ENCODE measurements at places on chromosomes 4 and X.

GRCh38 chr4:40998675-40999358 lies 215.5 kb downstream of the APBB2 start:
- no peak for DNase-seq

DNA sequence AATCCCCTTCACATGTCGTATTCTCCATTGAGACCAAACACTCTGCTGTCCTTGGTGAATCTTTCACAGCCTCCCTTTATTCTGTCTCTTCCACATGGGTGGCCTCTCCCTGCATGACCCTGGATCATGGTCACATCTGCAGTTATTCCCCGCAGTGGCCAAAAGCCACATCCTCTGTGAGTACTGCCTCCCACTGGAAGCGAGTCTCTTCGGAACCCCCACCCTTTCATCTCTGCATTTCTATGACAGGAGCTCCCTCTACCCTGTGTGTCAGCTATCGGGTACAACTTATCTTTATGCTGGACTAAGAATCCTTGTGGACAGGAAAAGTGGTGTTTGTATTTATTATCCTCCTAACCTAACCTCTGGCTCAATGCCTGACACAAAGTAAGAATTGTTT lies 48.6 kb upstream of the SHISA3 start:
- DNase-seq, result no peak

DNA sequence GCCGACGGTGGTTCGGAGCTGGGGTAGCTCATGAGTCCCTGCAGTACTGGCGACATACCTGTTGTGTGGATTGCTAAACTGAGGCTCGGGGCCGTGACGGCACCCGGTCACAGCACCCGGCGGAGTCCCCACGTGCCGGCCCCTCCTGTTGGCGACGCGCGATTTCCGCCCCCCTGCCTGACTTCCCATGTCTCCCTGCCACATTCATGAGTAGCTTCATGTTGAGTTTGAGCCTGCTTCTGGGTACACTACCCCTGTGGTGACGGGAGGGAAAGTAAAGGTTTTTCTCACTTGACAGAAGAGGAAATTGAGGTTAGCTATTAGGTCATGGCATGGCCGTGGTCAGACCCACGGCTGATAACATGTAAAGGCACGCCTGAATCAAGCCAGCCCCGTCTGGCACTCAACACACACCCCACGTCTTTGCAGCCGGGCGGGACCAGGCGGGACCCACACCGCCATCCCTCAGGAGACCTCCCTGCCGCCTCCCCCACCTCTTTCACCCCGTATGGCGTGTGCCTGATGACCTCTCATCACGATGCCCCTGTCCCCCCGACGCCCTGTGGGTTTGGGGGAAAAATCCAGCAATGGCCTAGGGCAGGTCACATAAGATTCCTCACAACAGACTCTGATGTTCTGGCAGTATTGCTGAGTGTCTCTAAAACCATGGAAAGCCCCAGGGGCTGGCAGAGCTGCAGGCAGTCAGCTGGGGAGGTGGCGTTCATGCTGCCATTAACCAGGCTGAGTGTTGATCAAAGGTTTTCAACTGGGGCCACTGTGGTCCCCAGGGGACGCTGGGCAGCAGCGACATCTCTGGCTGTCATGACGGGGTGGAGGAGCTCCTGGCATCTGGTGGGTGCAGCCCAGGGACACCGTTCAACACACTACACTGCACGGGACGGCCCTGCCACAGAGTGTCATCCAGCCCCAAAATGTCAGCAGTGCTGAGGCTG lies 29.2 kb downstream of the P2RY8 start:
- no peak for DNase-seq

GRCh38 chrX:48695534-48695896 lies 1.0 kb upstream of the SUV39H1 start:
- no peak for DNase-seq

GRCh38 chrX:31551913-31552312 lies 480.1 kb upstream of the FTHL17 start:
- no peak for DNase-seq

DNA sequence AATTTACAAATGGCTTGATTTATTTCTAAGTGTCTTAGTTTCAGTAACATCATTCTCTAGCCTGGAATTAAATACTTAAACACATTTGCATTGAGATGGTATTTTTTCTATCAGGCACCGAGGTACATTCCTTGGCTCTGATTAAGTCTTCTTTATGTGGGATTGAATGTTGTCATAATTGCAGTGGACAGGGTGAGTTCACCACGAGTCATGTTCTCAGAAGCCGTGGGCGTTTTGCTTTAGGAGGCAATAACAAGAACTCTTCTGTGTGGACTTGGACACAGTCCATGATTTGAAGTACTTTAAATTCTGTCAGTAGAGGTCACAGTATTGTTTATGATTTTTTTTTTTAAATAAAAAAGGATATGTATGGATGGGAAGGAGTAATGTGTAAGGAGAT lies 57.1 kb upstream of the EFHC2 start:
- no peak for DNase-seq

GRCh38 chrX:40644821-40645358 lies 2.5 kb downstream of the CXorf38 start:
- no peak for DNase-seq

GRCh38 chr4:184850018-184850417 lies 24.2 kb upstream of the ACSL1 start:
- no peak for DNase-seq

- DNase-seq, result no peak
Observed at GRCh38 chrX:134936542-134936941, 54.2 kb upstream of the SMIM10 start.

GRCh38 chr4:22911285-22911684 lies 218.5 kb downstream of the GBA3 start:
- DNase-seq, result no peak

GRCh38 chrX:87064502-87064901 lies 453.1 kb upstream of the KLHL4 start:
- DNase-seq, result no peak

DNA sequence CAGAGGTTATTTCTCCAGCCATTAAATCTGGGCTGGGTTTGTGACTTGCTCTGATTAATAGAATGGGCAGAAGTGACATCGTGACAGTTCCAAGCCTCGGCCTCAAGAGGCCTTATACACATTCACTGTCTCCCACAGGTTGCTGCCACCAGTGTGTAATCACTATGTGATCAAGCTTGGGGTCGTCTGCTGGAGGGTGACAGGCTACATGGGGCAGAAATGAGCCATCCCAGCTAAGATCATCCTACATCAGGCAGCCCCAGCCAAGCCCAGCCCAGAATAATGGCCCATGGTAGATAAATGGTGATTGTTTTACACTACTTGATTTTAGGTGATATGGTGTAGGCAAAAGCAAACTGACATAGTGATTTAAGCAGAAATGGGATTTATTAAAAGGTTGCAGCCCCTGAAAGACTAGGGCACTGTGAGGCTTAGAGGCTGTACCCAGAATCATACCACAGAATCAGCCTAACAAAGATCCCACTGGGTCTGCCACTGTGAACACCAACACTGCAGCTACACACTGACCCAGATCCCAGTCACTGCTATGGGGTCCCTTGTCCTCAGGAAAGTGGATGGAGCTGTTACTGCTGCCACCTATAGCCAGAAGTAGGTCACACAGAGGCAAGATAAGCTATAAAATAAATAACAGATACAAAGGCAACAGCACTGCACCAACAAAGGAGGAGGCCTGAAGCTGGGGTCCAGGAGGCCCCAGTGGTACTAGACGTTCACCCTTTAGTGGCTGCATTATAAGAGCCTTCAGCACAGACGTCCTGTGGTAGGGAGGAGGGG lies 159.6 kb upstream of the RBPJ start:
- DNase-seq, result no peak

DNA sequence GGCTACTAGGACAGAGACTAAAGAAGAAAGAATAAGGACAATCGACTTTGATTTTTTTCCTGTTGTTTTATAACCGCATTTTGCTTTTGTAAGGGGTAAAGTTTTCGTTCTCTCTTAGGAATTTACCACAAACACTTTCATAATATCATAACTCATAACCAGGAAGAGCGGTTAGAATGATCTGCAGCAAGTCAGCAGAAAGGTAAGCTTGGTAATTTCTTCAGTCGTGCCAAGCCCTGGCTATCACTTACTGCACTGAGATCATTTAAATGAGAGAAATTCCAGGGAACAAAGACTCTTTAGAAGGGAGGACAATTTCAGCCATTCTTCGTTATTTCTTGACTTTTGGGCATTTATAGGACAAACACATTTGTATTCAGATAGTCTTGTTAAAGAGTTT lies 258.1 kb downstream of the UNC5C start:
- DNase-seq, result no peak

DNA sequence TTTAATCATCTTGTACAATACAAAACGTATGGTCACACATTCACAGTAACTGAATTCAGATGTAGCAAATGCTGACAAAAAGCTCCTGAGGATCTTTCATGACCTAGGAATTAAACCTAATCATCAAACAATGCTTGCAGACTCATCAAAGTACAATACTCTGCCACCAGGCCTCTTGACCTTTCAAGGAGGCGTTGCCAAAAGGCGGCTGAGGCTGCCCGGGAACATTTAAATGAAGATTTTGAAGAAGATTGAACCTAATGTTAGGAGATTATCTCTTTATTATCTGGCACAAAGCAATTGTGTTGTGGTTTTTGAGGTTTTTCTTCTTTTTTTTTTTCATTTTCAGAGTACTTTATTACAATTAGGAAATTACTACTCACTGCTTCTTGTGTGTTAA lies 340.5 kb downstream of the GALNTL6 start:
- no peak for DNase-seq

- no peak for DNase-seq
Observed at GRCh38 chr4:13126976-13127910, 356.9 kb downstream of the RAB28 start.

DNA sequence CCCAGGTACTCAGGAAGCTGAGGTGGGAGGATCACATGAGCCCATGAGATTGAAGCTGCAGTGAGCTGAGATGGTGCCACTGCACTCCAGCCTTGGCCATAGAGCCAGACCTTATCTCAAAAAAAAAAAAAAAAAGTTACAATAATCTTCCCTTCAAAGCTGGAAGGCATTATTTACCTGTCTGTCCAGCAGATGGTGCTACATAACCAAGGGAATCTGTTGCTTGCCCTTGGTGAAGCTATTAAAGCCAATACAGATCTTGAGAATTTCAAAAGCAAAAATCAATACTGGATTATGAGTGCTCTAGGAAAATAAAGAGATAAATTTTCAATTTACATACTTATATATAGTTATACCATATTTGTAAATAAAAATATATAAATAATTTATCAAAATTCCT lies 25.9 kb downstream of the PKD2 start:
- no peak for DNase-seq

- DNase-seq, result no peak
Observed at GRCh38 chr4:6671648-6672047, 22.0 kb upstream of the S100P start.

- no peak for DNase-seq
Observed at GRCh38 chr4:169416997-169417396, 146.2 kb upstream of the SH3RF1 start.

DNA sequence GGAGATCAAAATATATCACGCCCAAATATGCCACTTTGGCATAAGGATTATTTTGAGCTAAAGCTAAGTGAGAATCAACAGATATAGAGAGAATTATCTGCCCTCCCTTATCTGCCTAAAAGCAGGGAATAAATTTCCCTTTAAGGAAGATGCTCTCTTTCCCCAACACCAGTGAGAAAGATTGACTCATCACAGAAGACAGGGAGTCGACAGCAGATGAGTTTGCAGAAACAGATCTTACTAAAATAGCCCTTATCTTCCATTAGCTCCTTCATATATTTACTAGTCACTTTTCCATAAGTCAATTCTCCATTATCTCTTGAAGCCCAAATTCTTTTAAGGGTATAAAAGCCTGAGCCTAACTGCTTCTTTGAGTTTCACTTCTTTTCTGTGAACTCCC lies 156.6 kb downstream of the CAMK2D start:
- no peak for DNase-seq

- DNase-seq, result no peak
Observed at GRCh38 chrX:79096145-79096556, 48.3 kb upstream of the GPR174 start.

- DNase-seq, result no peak
Observed at GRCh38 chr4:71255976-71256375, 82.8 kb upstream of the SLC4A4 start.

DNA sequence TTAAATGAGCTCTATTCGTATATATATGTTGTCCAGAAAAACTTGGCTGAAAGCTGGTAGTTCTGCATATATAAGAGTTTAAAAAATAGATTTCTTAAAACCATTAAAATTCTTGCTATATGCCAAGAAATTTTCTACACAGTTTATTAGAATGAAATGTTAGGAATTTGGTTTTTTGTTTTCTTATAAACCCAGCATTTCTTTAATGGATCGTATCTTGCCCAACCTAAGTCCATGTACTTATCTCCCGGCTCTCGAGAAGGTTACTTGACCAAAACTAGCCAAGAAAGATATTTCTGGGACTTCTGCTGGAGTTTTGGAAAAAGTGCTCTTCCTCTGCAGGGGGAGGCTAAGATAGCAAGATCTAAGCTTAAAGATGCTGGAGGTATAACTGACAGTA lies 4.7 kb upstream of the ASB5 start:
- DNase-seq, result no peak

GRCh38 chr4:1004557-1005485 lies 6.6 kb upstream of the FGFRL1 start:
- no peak for DNase-seq

DNA sequence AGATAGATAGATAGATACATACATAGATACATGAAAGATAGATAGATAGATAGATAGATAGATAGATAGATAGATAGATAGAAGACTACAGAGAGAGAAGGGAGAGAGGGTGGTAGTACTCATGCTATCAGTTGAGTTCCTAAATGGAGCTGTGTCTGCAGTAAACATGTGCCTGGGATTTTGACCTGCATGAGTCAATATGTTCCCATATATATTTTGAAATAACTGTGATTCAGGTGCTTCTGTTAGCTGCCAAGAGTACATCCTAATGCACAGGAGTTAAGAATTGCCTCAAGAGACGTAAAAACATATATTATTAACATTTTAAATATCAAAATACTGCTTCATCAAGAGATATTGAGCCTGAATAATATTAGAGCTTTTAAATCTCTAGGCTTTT lies 379.4 kb downstream of the GRXCR1 start:
- DNase-seq, result no peak

- DNase-seq, result no peak
Observed at GRCh38 chrX:78708816-78709215, 38.7 kb upstream of the LPAR4 start.

GRCh38 chr4:121050300-121050699 lies 22.0 kb downstream of the NDNF start:
- DNase-seq, result no peak

GRCh38 chr4:26047795-26048194 lies 133.8 kb downstream of the SMIM20 start:
- DNase-seq, result no peak

DNA sequence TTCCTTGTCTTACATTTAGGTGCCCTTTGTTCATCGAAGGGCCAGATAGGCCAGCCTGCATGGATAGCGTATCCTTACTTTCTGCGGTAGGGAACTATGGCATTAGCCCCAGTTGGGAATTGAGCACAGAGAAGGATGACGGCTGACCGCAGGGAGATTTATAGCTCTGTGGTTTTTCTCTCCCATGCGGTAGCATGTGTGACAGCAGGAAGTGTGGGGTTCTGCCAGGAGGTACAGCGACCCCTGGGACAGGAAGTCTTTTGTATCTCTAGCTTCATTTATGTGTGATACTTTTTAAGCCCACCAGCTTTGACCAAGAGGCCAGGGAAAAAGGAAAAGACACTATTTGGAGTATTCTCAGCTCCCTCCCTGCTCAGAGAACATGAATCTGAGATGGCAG lies 33.1 kb downstream of the GAB3 start:
- no peak for DNase-seq

- DNase-seq, result no peak
Observed at GRCh38 chr4:107366016-107366735, 330.1 kb upstream of the DKK2 start.

- DNase-seq, result no peak
Observed at GRCh38 chr4:2085496-2085901, 26.4 kb downstream of the NAT8L start.

All from pancreas (tissue), 10 donors.